CD8-positive, alpha-beta memory T cell (primary cell): ENCODE measurements at places on chromosomes 3 and 15. TPM values are rescaled to one million over a fixed set of nuclear protein-coding genes. Genes with fewer than 3 reads are reported as not detected.

PAQR9 gene
- total RNA-seq = not detected

- no peak for DNase-seq
- no peak overlapping the region for H3K27ac ChIP-seq
Observed at GRCh38 chr15:60523056-60523455, 44.1 kb upstream of the ICE2 start.

DNA sequence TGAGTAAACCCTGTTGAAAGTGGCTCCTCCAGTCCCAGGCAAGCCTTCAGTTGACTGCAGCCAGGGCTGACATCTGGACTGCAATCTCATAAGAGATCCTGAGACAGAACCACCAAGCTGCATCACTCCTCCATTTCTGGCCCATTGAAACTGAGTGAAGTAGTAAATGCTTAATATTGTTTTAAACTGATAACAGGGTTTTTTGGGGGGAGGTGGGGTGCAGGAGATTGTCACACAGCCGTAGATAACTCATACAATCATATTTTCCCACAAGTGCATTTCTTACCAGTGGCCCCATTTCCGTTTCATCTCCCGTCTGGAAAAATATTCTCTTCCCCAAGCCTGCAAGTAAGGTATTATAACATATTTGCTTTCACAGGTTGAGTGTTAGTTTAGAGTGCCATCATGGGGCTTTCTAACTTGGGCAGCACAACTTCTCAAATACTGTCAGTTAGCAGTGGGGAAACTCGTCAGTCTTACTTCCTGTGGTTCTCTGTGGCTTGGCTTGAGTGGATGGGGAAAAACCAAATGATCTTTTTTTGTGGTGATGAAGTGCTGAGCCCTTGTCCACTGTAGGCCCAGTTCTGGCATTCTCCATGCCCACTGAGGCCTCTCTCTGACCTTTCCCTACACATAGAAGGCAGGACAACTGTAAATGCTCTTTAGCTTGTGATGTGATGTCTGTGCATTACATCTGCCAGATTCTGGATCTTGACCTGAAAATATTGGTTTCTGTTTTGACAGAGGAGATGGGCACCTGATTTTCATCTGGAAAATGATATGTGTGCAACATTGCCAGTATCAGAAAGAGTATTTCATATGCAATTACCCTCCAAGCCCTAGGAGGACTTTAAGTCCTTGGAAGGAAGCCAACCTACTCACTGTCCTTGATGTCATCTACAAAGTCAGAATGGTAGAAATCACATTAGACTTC, 90.1 kb upstream of the BHLHE40 start:
- no peak overlapping the region for H3K4me3 ChIP-seq
- H3K4me1 ChIP-seq = peaks cover 20% of the 10 kb centered on the region
- no peak for DNase-seq
- H3K27me3 ChIP-seq = no peaks in the 10 kb centered on the region
- H3K36me3 ChIP-seq = no peaks in the 10 kb centered on the region

GRCh38 chr3:187169231-187169960, 27.9 kb upstream of the RTP1 start:
- H3K4me3 ChIP-seq = no peak overlapping the region
- no peaks in the 10 kb centered on the region for H3K36me3 ChIP-seq
- H3K27me3 ChIP-seq = peaks cover 3% of the 10 kb centered on the region

DNA sequence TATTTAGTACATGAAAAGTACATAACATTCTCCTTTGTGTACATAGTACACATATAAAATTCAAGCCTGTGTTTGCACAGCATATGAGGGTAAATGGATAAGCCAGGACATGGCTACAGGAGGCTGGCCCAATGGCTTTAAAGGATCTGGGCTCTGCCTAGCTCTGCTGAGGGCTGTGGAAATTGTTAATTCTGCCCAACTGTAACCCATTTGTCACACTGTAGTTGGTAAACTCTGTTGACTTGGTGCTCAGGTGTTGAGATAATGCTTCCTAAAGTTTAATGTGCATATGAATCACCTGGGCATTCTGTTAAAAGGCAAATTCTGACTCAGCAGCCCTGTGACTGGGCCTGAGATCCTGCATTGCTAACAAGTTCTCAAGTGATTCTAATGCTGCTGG, 196.5 kb upstream of the ZPLD1 start:
- H3K36me3 ChIP-seq = no peaks in the 10 kb centered on the region
- no peak for DNase-seq
- no peaks in the 10 kb centered on the region for H3K27me3 ChIP-seq
- no peak overlapping the region for H3K27ac ChIP-seq

GRCh38 chr3:170220871-170221270, 1.4 kb upstream of the PRKCI start:
- H3K36me3 ChIP-seq = no peaks in the 10 kb centered on the region
- no peak for DNase-seq
- no peaks in the 10 kb centered on the region for H3K27me3 ChIP-seq
- peaks cover 8% of the 10 kb centered on the region for H3K4me1 ChIP-seq
- H3K4me3 ChIP-seq = no peak overlapping the region

- H3K4me1 ChIP-seq = no peaks in the 10 kb centered on the region
- no peak overlapping the region for H3K27ac ChIP-seq
- no peaks in the 10 kb centered on the region for H3K36me3 ChIP-seq
- no peak overlapping the region for H3K4me3 ChIP-seq
- no peak for DNase-seq
Observed at GRCh38 chr15:46231786-46232185, 597.0 kb downstream of the SQOR start.

DNA sequence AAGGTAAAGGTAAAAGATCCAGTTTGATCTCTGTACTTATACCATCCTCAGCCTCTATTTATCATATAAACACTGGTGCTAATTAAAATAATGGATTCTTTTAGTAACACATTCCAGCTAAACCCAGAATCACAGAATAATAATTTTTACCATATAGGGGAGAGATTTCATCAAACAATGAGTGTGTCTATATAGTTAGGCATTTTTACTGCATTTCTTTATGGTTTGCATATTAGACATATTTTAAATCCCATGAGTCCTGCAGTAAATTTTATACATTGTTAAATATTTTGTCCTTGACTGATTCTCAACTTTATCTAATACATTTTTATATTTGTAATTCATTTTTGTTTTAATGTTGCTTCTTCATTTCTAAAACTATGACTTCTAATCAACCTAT, 323.7 kb upstream of the AGTR1 start:
- no peaks in the 10 kb centered on the region for H3K4me1 ChIP-seq
- no peak overlapping the region for H3K27ac ChIP-seq
- no peak overlapping the region for H3K4me3 ChIP-seq
- no peak for DNase-seq

GRCh38 chr3:62940771-62941563, 65.8 kb upstream of the CADPS start:
- no peaks in the 10 kb centered on the region for H3K27me3 ChIP-seq
- H3K36me3 ChIP-seq = no peaks in the 10 kb centered on the region
- DNase-seq = no peak
